Activated T-helper 2 cell treated with anti-CD3 and anti-CD28 coated beads, Interferon-gamma antibody, Interleukin-2, Interleukin-4, amounts not matched to agents 10 μg/mL and 5 μg/mL and 100 μg/mL, durations not matched to agents 14 hours and 24 hours and 36 hours (primary cell): ENCODE measurements at places on chromosomes 6 and 20. TPM values are rescaled to one million over a fixed set of nuclear protein-coding genes. Genes with fewer than 3 reads are reported as not detected.

- H3K4me3 ChIP-seq = peak overlapping the region; percentile 55
- no peak overlapping the region for H3K27ac ChIP-seq
- peaks cover 50% of the 10 kb centered on the region for H3K36me3 ChIP-seq
- DNase-seq = no peak
Measured at GRCh38 chr20:4688305-4688704, 33.4 kb upstream of the PRND start.

- no peaks in the 10 kb centered on the region for H3K27me3 ChIP-seq
- H3K4me3 ChIP-seq = no peak overlapping the region
- peaks cover 8% of the 10 kb centered on the region for H3K4me1 ChIP-seq
- DNase-seq = no peak
- no peaks in the 10 kb centered on the region for H3K36me3 ChIP-seq
Measured at GRCh38 chr6:154893917-154894316, 101.2 kb upstream of the TIAM2 start.

DNA sequence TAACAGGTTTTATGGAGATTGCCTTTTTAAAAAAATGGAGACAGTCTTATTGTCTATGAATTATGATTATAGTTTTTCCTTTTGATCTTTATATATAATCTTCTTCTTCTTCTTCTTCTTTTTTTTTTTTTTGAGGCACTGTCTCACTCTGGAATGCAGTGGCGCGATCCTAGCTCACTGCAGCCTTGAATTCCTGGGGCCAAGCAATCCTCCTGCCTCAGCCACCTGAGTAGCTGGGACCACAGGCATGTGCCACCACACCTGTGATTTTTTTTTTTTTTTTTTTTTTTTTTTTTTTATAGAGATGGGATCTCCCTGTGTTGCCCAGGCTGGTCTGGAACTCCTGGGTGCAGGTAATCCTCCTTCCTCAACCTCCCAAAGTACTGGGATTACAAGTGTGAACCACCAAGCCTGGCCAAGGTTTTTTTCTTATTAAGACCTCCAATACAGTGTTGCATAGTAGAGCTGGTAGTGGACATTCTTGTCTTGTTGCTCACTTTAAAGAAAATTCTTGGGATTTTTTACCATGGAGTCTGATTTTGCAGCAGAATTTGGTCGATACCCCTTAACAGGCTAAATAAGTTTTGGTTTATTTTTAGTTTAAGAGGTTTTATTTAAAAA, 46.5 kb downstream of the STK4 start:
- no peak overlapping the region for H3K27ac ChIP-seq
- no peak overlapping the region for H3K4me3 ChIP-seq
- no peaks in the 10 kb centered on the region for H3K27me3 ChIP-seq
- H3K4me1 ChIP-seq = peaks cover 41% of the 10 kb centered on the region

DNA sequence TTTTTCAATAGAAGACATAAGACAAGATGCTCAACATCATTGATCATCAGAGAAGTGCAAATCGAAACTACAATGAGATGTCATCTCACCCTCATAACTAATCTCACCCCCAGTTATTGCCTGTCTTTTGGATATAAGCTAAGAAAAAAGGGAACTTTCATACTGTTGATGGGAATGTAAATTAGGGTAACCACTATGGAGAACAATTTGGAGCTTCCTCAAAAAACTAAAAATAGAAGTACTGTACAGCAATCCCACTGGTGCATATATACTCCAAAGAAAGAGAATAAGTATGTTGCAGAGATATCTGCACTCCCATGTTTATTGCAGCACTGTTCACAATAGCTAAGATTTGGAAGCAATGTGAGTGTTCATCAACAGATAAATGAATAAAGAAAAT, 26.4 kb upstream of the PHF3 start:
- H3K4me1 ChIP-seq = peaks cover 2% of the 10 kb centered on the region
- H3K27me3 ChIP-seq = peaks cover 18% of the 10 kb centered on the region
- H3K36me3 ChIP-seq = no peaks in the 10 kb centered on the region
- no peak overlapping the region for H3K4me3 ChIP-seq
- no peak for DNase-seq

- DNase-seq = no peak
- no peak overlapping the region for H3K4me3 ChIP-seq
- H3K4me1 ChIP-seq = peaks cover 11% of the 10 kb centered on the region
- H3K36me3 ChIP-seq = no peaks in the 10 kb centered on the region
Measured at GRCh38 chr6:26349964-26350857, 14.8 kb upstream of the BTN3A2 start.

- no peak for DNase-seq
- no peaks in the 10 kb centered on the region for H3K36me3 ChIP-seq
- H3K27ac ChIP-seq = no peak overlapping the region
- H3K4me3 ChIP-seq = no peak overlapping the region
- no peaks in the 10 kb centered on the region for H3K27me3 ChIP-seq
Measured at GRCh38 chr20:42906120-42906519, 283.6 kb downstream of the PTPRT start.

- H3K27ac ChIP-seq = peak overlapping the region; percentile 73
- peak overlapping the region; percentile 84 for H3K4me3 ChIP-seq
- peaks cover 13% of the 10 kb centered on the region for H3K27me3 ChIP-seq
- H3K4me1 ChIP-seq = peaks cover 50% of the 10 kb centered on the region
- H3K36me3 ChIP-seq = no peaks in the 10 kb centered on the region
Measured at GRCh38 chr6:26330859-26331217, 34.2 kb upstream of the BTN3A2 start.

- no peak overlapping the region for H3K4me3 ChIP-seq
- no peaks in the 10 kb centered on the region for H3K36me3 ChIP-seq
- no peak for DNase-seq
- H3K4me1 ChIP-seq = no peaks in the 10 kb centered on the region
Measured at GRCh38 chr6:36556281-36556680, 9.0 kb upstream of the STK38 start.

DNA sequence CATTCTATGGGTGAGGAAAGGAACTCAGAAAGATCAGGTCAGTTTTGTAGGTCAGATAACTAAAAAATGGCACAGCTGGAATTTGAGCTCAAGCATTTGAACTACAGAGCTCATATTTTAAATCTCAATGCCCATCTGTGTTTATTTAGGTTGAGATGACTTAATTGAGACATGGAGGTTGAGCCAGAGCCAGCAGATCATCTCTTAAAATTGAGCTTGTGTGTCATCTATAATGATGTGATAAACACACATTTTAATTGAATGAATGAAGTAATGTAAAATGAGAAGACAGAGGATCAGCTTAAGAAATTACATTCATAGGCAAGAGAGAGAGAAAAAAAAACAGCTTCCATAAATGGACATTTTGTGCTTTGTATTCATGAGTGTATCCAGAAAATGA, 3.7 kb downstream of the MANEA start:
- H3K4me3 ChIP-seq = no peak overlapping the region
- H3K27me3 ChIP-seq = no peaks in the 10 kb centered on the region
- peaks cover 28% of the 10 kb centered on the region for H3K36me3 ChIP-seq

GRCh38 chr20:31824554-31825313, 5.6 kb downstream of the MYLK2 start:
- H3K27me3 ChIP-seq = no peaks in the 10 kb centered on the region
- H3K4me3 ChIP-seq = no peak overlapping the region
- H3K27ac ChIP-seq = no peak overlapping the region
- no peak for DNase-seq
- peaks cover 5% of the 10 kb centered on the region for H3K4me1 ChIP-seq

DNA sequence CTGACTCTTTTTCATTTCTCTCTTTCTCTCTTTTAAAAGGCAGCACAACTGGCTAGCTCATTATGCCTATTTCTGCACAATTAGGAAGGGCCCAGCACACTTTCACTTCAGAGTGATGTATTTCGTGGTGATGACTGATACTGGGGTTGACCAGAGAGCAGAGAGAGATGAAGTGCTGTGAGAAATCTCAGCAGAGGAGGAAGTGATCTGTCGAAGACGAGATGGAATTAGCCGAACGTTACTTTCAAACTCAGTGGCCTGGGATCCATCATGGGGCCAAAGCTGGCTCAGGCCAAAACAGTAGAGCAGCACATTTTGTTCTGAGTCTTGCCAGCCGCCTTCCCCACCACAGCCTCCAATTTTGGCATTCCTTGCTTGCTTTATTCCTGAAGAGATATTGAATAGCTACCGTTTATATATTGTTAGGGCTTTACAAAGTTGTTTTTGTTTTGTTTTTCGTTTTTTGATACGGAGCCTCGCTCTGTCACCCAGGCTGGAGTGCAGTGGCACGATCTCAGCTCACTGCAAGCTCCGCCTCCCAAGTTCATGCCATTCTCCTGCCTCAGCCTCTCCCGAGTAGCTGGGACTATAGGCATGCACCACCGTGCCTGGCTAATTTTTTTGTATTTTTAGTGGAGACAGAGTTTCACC, 213.2 kb upstream of the ECI2 start:
- no peak overlapping the region for H3K27ac ChIP-seq
- no peak for DNase-seq
- H3K4me3 ChIP-seq = no peak overlapping the region
- H3K27me3 ChIP-seq = no peaks in the 10 kb centered on the region
- H3K4me1 ChIP-seq = no peaks in the 10 kb centered on the region
- H3K36me3 ChIP-seq = no peaks in the 10 kb centered on the region

The OR2J3 gene
- not detected in 2 replicates for total RNA-seq

The CLPSL1 gene
- not detected in 2 replicates for total RNA-seq

The B3GALT4 gene
- total RNA-seq = 5.1 and 6.5 TPM in 2 replicates
